T-helper 2 cell (primary cell): ENCODE measurements at places on chromosomes 2 and 18.

GRCh38 chr2:118197011-118197675 lies 108.9 kb downstream of the INSIG2 start:
- no peak for DNase-seq

- DNase-seq: no peak
Observed at GRCh38 chr2:64124571-64124970, 19.6 kb downstream of the PELI1 start.

DNA sequence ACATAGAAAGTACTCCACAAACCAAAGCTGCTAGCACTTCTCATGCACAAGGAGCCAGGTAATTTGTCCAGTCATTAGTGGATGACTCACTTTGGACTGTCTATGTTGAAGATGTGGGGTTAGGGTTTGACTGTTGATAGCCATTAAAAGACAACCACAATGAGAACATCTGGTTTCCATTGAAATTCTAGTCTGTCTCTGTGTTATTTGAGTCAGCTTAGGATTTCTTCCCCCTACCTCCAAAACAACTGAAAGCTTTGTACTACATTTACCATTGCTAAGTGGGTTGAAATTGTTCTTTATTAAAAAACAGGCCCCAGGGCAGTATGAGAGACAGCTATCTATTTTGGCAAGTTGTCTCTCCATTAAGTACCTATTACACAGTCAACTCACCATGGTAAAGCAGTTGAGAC lies 50.2 kb upstream of the ANKRD44 start:
- no peak for DNase-seq

GRCh38 chr2:37674946-37675345 lies 3.5 kb upstream of the CDC42EP3 start:
- no peak for DNase-seq

DNA sequence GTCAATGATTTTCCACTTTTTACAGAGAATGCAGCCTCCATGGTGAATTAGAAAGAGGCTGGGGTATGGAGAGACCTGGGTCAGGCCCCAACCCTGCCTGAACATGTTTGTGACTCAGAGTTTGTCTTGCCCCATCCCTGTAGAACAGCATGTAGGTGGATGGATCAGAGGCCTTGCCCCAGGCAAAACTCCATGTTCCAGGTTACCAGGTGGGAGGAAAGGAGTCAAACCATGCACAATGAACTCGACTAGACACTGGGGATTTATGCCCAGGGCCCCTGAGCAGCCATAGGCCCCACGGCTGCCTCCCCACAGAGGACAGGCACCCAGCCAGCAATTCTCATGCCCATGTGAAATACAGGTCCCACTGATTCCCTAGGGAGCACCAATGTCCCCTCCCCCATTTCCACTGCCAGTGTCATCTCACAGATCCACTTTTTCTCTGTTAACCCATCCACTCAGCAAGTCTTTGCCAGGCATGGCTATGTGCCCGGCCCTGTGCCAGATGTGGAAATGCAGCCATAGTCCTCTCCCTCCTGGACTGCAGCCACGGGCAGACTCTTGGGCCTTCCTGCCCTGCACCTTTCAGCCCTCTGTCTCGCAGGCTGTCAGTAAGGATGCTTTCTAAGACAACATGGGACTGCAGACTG lies 737.8 kb upstream of the HS6ST1 start:
- no peak for DNase-seq

DNA sequence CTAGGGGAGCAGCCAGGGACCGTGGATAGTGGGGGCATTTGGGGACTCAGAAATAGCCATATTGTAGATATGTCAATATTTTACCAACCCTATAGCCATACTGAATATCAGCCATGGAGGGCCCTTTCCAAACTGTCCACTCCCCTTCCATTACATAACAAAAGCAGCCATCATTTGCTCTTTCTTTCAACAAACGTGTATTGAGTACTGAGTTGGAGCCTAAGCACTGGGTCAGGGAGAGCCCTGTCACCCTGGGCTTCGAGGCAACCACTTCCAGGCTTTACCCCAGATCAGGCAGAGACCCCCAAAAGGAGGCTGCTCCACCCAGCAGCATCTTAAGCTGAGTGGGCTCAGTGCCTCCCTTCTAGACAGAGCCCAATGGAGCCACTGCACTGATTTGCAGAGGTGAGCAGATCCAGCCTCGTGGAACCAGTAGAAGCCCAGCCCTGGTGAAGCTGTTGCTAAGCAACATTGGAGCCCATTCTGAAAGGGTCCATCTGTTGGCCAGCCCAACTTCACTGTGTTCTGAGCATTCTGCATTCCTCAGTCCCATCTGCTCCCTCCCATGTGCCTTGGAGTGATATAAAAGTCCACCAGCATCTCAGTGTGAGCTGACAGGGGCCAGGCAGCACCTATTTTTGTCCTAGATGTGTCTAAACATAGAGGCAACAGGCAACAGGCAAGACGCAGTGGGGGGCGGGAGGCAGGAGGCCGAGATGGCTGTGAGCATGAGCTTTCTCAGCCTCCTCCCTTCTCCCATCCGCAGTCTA lies 112.1 kb downstream of the PLB1 start:
- DNase-seq: no peak

DNA sequence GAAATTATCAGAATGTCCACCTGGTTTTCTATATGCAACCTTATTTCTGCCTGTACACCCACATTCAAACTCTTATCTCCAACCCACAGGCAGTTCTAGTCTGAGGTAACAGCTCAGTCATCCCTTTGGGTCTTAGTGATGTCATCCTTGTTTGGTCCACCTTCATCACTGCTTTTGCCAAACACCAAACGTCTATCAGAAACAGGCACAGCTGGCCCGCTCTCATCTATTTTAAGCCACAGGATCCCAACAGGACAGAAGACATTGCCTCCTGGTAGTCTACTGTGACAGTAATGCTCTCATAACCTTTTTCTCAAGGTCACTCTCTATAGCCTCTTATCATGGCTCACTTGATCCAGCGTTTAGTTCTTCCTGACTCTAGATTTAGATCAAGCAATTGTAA lies 99.0 kb upstream of the CHAC2 start:
- no peak for DNase-seq

DNA sequence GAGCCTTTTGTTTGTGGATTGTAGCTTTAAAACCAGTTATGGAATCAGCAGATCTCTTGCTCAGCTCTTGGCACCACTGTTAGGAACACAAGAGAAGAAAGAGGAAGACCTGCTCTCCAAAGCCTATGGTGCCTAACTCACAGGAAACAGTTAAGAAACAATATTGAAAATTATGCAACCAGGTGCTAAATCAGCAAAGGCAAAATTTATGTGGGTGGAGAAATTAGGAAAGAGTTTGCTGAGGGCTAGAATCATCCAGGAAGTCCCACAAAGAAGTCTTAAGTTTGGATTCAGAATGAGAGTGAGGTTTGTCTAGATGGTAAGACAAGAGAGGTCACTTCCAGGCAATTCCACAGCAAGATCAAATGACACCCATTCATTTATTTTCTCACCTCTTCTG lies 49.4 kb downstream of the AOX1 start:
- no peak for DNase-seq

DNA sequence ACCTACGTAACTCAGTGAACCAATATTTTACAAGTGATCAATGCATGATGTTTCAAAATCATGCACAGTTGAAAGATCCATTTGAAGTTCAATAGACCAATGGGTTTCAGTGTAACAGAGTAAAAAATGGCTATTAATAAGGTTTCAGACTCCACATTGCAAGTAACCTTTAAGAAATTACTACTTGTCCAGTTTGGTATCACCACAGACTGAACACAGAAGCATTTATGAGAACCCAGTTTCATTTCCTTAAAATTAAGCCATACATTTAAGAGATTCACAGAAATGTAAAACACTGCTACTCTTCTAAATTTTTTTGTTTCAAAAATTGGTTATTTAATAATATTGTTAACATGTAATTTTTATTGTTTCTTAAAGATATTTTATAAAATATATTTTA lies 98.9 kb upstream of the CHRNA1 start:
- no peak for DNase-seq

- DNase-seq: no peak
Observed at GRCh38 chr2:135451966-135452365, 79.1 kb downstream of the ZRANB3 start.

- DNase-seq: no peak
Observed at GRCh38 chr2:56898986-56899385, 715.2 kb downstream of the CCDC85A start.

DNA sequence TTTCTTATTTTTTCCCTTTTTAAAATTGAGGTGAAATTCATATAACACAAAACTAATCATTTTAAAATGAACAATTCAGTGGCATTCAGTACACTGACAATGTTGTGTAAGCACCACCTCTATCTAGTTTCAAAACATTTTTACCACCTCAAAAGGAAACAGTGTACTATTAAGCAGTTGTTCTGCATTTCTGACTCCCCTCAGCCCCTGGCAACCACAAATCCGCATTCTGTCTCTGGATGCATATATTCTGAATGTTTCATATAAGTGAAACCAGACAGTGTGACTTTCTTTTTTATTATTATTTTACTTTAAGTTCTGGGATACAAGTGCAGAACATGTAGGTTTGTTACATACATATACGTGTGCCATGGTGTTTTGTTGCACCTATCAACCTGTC lies 19.2 kb upstream of the TANK start:
- DNase-seq: no peak

DNA sequence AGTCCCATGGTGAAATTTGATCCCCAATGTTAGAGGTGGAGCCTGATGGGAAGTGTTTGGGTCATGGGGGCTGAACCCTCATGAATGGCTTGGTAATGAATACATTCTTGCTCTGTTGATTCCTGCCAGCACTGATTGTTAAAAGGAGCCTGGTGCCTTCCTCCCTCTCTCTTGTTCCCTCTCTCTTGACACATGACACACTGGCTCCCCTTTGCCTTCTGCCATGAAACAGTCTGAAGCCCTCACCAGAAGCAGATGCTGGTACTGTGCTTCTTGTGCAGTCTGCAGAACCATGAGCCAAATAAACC lies 30.6 kb upstream of the EPC2 start:
- no peak for DNase-seq

DNA sequence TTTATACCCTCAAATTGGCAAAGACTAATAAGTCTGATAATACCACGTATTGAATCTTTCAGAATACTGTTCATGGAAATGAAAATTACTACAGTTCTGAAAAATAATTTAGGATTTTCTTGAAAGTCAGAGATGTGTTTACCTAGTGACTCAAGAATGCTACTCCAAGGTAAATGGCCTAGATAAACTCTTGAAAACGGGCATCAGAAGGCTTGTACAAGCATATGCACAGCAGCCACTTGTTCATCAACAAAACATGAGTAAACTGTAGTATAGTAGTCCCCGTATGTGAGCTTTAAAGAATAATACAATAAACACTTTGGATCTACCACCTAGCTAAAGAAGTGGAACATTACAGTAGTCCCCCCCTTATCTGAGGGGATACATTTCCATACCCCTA lies 157.5 kb downstream of the THADA start:
- no peak for DNase-seq

DNA sequence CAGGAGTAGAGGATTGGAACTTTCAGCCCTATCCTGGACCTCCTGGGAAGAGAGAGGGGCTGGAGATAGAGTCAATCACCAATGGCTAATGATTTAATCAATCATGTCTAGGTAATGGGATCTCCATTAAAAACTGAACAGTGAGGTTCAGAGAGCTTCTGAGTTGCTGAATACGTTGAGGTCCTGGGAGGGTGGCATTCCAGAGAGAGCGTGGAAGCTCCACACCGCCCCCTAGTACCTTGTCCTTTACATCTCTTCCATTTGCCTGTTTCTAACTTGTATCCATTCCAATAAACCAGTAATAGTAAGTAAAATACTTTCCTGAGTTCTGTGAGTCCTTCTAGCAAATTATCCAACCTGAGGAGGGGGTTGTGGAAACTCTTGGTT lies 101.7 kb downstream of the B3GNT2 start:
- DNase-seq: no peak

DNA sequence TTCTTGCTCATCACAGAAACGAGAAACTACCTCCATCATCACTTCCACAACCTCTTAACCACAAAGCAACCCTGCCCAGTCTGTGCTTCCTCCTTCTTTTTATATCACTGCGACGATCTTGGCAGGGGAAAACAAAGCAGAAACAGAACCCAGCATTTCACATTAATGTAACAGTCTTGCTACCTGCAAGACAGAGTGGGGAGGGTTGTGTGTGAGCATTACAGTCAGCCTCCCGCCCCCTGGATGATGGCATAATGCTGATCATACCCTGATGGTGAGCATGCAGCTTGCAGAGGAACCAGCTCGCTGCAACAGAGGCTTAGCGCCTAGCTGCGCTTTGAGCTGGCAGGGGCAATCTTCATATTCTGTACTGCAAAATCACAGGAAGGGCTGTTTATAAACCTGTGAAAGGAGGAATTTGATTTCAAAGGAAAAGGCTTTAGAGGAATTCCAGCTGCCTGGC lies 376.1 kb downstream of the IRS1 start:
- peak; percentile 7 for DNase-seq

DNA sequence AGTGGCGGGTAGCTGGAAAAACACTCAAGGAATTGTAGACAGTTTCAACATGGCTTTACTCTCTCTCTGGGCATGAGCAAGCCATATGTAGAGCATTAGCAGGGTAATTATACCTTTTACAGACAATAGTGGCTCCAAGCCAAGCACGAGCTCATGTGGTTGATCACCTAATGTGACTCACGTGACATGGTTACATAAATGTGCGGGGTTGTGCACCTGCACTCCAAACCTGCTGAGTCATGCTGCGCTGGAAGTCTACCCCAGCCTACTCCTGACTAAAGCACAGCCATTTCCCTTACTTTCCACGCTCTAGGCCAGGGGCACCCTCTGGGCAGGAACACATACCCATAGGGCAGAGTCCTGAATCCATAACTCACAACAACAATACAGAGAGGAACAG lies 232.8 kb downstream of the MBD5 start:
- DNase-seq: no peak

DNA sequence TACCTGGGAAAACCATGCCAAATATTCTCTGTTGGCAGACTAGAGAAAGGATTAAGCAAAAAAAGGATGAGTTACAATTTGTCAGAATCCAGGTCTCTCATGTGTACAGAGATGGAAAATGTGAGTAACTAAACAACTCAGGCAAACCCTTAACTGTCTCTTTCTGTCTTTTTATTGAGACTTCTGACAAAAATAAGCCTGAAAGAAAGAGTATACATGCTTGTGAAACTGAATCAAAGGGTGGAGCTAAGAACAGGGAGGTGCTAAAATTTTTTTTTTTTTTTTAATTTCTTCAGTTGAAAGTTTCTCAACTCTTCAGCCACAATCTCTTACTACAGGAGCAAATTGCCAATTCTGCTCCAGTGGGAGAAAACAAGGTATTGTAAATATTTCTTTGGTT lies at the start of gene SERPINB10:
Gene SERPINB10 (plus strand): TSS at position 295 of the 400 bp plus-strand sequence. CDS start 7,553 bp downstream, outside the sequence.
- DNase-seq: no peak

DNA sequence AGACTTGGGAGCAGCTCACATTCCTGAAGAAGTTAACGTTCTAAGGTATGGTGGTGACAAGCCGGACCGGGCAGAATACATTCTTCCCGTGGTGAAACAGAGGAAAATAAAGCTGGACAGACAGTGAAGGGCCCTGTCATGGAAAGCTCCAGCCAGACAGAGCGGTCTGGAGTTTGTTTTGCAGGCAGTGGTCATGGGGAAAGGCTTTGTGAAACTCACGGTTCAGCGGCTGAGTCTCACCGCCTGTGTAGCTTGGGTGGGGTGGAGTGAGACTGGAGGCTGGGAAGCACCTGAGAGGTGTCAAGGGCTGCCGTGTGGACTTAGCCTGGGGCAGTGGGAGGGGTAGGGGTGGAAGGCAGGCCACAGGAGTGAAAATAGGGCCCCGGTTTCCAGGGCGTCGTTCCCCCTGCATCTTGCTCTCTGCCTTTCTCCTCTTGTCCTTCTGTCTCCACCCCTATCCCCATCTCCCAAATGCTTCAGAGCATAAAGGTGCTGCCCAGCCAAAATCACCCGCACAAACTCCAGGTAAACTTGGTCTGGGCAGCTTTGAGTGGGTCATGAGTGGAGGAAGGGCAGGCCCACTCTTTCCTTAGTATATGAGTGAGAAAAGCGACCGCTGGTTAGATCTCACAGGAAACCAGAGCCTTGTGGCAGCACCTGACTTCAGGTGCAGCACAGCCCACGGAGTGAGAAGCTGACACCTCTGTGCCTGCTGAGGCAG lies 11.4 kb upstream of the SLC20A1 start:
- no peak for DNase-seq
